ENCODE measurements at places on chromosomes 16 and 17.
A peak's percentile ranks its signal among the peaks of the same experiment; 100 is the strongest.

GRCh38 chr17:50559674-50560184 is 786 bp upstream of the CACNA1G start:
- peak; percentile 27 for DNase-seq

GRCh38 chr17:10046786-10047785 is 142.0 kb upstream of the RCVRN start:
- DNase-seq, result no peak

GRCh38 chr17:42906772-42907446 is 6.3 kb downstream of the G6PC1 start:
- DNase-seq, result no peak

DNA sequence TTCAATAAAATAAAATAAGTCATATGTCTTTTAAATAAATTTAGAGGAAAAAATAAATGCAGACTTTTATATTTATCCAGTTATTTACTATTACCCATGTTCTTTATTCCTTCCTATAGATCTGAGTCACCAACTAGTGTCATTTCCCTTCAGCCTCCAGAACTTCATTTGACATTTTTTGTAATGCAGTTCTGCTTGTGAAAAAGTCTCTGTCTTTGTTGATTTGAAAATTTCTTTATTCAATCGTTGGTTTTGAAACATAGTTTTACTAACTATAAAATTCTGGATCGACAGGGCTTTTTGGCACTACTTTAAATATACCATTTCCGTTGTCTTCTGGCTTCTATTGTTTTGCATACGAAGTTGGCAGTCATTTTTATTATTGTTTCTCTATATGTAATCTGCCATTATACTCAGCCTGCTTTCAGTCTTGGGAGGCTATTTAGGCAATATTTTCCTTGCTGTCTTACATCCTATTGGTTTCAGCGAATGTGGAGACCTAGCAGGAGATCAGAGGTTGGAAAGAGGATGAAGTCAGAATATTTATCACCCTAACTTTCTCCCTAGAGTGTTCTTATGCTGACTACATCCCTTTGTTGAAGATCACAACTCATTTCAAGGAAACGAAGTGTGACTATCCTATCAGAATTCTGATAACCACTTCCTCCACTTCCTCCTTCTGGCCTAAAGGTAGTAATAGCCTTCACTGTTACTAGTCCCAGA is 42.0 kb upstream of the SLC6A2 start:
- DNase-seq, result no peak

- DNase-seq, result no peak
Measured at GRCh38 chr17:15930426-15930825, 14.5 kb upstream of the ADORA2B start.
